Osteocyte (in vitro differentiated cells): ENCODE measurements at places on chromosomes 13 and 19. TPM values are rescaled to one million over a fixed set of nuclear protein-coding genes. Genes with fewer than 3 reads are reported as not detected.

Gene NAPA
- 104 TPM in 2 replicates for total RNA-seq

Gene TMEM238
- 0.70 and 1.1 TPM in 2 replicates for total RNA-seq

Gene ICAM5
- 1.7 and 2.0 TPM in 2 replicates for total RNA-seq

Gene ZNF714
- total RNA-seq: 7.5 and 7.9 TPM in 2 replicates

Gene DNAAF3
- total RNA-seq: 1.5 and 2.1 TPM in 2 replicates

Gene ATP1A3
- total RNA-seq: not detected in 2 replicates

Gene KASH5
- not detected in 2 replicates for total RNA-seq

- no peak for DNase-seq
These were observed 1.1 kb upstream of the ARHGAP35 start for GRCh38 chr19:46859637-46860124.

DNA sequence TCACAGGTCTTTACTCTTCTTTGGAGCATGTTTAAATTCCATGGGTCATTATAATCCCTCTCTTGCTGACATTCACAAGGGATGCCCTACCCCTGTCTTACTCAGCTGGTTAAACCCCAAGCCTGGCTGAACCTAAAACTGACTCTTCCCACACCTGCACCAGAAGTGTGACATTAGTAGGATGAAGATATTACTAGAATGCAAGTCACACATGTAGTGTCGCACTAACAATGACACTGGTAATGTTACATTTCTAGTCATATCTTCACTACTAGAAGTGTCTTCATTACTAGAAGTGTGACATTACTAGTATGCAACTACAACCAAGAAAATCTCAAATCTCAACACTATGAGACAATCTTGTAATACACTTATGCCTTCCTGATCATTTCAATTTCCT is 14.2 kb downstream of the ZAR1L start:
- no peak for DNase-seq

DNA sequence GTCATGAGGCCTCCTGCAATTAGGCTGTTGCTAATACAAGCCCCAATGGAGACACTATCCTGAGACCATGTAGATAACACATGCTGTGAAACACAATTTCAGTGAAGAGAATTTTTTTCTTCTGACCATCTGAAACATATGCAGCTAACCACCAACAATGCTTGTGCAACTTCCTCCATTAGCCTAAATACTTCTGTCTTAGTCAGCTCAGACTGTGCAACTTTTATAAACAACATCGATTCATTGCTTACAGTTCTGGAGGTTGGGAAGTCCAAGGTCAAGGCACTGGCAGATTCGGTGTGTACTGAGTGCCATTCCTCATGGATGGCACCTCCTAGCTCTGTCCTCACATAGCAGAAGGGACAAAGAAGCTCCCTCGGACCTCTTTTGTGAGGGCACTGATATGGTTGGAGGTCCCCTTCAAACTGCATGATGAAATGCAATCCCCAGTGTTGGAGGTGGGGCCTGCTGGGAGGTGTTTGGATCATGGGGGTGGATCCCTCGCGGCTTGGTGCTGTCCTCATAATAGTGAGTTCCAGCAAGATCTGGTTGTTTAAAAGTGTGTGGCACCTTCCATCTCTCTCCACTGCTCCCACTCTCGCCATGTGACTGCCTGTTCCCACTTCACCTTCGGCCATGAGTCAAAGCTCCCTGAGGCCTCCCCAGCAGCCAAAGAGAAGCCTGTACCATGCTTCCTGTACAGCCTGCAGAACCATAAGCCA is 27.7 kb downstream of the STK24 start:
- DNase-seq: no peak

GRCh38 chr19:7533925-7534480 is 1.5 kb upstream of the PNPLA6 start:
- DNase-seq: peak; percentile 89

GRCh38 chr19:18488838-18489626 is 32.8 kb downstream of the ELL start:
- no peak for DNase-seq

- no peak for DNase-seq
These were observed 21.6 kb downstream of the ARL11 start for GRCh38 chr13:49649963-49650312.

- DNase-seq: no peak
These were observed 34.6 kb upstream of the FARP1 start for GRCh38 chr13:98108341-98108740.

DNA sequence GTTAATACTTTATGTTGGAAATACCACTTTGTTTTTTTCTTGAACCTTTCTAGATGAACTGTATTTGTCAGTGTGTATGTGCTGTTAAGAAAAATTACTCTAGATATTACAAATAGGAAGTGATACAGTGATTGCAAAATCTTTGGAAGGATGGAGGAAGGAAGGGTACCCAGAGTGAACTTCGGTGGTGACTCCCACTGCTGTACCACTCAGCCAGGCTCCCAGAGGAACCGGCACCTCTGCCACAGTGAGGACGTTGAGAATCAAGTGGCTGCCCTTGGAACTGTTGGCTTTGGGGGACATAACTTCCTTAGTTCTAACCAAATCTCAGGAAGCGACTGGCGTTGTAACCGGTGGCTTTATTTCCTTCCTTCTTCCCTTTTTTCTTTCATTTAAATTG is 184.7 kb downstream of the PCCA start:
- no peak for DNase-seq

DNA sequence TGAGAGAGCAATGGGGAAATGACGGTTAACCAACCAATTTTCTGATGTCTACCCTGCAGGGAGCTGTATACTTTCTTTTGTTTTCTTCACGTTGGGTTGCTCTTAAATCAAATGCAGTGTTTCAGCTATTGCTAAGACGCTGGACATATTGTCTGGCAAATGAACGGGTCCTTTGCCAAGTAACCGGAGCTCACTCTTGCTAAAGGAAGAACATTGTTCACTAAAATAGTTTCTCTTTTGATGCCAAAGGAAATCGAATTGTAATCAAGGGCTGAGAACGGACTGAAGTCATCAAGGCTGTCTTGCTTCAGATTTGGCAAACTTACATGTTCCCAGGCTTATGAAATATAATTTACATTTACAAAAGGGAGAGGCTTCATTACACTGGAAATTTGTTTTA is 142.3 kb upstream of the ARGLU1 start:
- no peak for DNase-seq

DNA sequence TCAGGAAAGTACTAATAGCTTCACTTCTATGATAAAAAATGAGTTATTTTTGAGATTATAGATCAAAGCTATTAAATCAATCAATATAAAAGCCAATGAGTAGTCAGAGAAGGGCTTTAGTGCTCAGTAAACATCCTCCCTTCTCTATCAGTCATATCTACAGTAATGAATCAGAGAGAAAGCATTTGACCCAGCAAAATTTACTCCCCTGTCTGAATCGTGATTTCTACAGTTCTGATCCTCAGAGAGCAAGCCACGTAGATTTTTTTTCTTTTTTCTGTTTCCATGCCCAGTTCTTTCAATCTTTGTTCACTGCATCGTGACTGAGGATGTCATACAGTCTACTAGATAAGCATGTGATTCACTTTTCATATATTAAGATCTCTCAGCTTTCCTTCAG is 16.2 kb upstream of the MBNL2 start:
- DNase-seq: no peak

DNA sequence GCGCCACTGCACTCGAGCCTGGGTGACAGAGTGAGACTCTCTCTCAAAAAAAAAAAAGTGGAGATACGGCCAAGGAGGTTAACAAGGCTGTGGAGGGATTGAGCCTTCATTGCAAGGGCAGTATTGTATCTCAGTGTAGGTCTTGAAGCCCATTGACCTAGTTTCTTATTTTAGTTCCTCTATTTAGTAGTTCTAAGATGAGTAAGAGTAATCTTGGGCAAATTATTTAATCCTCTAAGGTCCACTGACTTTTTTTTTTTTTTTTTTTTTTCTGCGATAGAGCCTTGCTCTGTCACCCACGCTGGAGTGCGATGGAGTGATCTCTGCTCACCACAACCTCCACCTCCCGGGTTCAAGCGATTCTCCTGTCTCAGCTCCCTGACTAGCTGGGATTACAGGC is 14.3 kb upstream of the ILF3 start:
- DNase-seq: no peak

DNA sequence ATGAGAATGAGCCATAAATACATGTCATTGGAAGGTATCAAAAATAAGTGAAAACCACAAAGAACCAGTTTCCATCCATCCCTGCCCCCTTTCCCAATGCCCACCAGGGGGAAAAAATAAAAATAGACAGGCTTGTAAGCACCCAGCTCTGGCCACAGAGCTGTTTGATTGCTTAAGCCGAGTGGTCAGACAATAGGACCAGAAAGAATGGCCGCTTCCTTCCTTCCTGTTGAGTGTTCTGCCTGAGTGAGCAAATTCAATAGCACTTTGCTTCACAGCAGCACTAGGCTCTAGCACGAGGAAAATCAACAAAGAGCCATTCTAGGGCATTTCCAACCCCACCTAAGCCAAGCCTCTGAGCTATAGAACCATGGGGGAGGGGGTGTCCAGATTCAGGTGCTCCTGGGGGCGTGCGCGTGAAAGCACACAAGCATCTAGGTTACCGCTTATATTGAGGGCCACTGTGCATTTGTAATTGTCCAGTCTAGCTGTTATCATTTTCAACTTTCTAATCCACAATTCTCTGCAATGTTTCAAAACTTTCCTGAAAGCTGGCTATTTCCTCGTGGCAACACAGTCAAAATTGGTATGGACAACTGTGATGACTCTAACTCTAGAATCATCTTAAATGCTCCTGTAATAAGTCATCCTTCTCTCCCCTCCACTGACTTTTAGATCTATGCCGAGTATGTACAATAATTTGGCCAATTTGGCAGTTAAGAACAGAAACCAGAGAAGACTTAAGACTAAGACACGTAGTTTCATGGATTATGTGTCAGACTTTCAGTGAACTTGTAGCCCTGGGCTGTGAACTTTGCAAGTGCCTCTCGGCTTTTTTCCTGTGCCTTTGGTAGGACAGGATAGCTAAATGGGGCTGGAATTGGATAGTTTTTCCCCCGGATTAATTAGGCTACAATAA is 64.3 kb downstream of the SPRY2 start:
- no peak for DNase-seq

DNA sequence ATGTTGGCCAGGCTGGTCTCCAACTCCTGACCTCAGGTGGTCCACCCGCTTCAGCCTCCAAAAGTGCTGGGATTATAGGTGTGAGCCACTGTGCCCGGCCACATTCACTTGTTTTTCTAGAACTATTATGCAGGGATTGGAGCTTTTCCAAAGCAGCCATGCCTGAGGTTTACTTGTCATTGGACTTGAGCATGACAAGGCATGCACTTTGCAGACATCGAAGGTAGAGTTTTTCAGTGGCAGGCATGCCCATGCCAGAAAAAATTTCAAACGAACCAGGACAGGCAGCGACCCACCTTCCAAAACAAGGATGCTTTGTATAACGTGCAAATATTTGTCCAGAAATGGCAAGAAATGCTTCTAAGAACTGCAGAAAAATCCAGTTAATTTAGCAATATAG is 17.7 kb downstream of the PNMA8A start:
- no peak for DNase-seq

- no peak for DNase-seq
These were observed 25.7 kb upstream of the UBE2L5 start for GRCh38 chr13:30396434-30397075.

DNA sequence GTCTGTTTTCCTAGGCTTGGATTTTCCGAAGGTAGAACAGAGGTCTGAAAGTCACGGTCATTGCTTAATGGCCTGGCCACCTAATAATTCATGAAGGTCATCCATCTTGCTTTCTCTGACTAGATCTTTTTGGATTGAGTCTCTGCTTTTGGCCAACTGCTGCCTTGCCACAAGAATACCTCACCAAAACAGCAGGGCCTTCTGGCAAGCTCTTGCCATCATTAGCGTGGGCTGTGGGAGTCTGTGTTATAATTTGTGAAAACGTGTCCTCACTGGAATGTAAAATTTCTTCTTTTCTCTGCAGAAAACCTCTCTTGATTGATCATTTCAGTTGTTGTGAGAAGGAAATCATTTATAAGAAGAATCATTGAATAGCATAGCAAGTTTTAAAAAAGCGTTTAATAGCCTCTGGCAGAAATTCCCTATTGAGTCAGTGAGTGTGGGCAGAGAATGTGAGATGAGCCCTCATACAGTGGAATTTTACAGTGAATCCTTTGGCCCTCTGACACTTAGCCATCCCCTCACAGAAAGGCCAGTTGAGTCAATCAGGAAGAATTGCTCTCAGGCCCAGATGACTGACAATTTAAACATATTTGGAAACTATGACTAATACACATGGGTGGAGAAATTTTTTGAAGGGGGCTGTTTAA is 43.2 kb upstream of the ERICH6B start:
- no peak for DNase-seq

GRCh38 chr13:48775804-48776203 is 122.1 kb downstream of the CYSLTR2 start:
- DNase-seq: no peak

DNA sequence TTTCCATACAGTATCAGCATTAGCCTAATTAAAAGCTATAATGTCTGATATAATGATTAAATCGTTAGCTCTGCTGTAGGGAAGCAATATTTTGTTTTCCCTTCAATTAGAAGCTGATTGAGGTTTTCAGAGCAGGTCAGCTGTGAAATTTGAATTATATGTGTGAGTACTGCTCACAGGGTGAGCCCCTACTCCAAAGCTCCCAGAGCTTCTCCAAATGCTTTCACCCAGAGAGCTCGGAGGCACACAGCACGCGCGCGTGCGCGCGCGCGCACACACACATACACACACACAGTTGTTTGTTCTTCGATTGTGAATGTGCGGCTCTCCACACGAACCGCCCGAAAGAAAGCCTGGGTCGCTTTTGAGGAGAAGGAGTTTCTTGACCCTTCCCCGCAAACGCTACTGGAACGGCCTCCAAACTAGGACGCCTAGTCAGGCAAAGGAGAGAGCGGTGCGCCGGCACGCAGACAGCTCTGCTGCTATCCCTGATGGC is 4.8 kb upstream of the SOX1 start:
- DNase-seq: no peak

- no peak for DNase-seq
These were observed 63.1 kb upstream of the FRY start for GRCh38 chr13:31968473-31968872.

GRCh38 chr13:35920816-35921215 is 210.4 kb downstream of the DCLK1 start:
- peak; percentile 46 for DNase-seq

GRCh38 chr13:113947311-113948033 is 26.4 kb downstream of the C13orf46 start:
- DNase-seq: no peak

DNA sequence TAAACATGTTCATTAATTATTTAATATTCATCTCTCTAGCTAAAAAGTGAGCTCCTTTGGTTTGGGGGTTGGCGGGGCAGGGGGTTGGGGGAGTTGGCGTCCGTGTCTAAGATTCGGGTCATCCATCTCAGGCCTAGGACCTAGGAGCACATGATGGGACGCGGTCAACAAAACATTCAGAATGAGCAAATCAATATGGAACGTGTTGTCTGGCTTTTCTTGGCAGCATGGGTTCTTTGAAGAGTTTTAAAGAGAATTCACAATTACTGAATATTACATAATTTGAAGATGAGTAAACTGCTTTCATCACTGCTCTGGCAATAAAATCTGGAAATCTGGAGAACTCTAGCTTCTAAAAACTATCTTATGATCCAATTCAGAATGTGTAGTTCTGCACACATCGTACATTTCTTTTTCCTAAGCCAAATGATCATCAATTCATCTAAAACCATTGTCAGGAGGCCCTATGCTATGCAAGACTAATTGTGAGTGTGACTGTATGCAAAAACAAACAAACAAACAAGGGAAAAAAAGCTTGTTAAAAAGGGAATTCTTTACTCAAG is 5.4 kb upstream of the ARGLU1 start:
- no peak for DNase-seq
